ENCODE measurements at places on chromosomes 5 and 9.

- DNase-seq = no peak
Observed at GRCh38 chr5:1127959-1128785, 16.3 kb upstream of the SLC12A7 start.

DNA sequence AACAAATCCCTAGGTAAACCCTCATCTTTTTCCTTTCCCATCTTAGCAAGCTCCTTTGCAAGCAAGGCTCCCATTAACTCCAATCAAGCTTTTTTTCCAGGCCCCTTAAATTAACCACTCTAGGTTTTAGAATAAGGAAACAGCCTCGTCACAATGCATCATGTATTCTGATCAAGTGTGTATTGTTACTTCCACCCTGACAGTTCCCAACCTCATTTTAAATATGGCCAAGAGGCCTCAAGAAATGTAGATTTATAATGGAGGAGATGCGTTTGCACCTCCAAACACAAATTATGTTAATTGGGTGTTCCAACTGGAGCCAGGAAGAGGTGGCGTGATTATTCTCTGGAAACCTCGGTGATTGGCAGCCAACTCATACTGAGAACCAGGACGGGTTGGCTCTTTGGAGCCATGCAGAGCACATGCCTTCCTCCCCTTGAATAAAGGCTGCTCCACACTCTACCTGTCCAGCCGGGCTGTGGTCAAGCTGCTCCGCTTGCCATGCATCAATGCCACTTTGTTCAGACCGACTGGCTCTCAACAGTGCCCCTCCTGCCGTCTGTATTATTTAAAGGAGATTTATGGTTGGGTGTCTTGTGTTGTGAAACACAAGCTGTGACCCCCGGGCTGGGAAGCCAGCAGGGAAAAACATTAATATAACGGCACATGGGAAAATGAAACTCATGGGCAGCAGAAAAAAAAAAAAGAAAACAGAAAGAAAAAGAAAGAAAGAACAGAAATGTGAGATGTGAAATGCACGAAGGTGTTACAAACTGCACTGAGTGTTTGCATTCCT lies 191.1 kb downstream of the EBF1 start:
- DNase-seq = no peak

DNA sequence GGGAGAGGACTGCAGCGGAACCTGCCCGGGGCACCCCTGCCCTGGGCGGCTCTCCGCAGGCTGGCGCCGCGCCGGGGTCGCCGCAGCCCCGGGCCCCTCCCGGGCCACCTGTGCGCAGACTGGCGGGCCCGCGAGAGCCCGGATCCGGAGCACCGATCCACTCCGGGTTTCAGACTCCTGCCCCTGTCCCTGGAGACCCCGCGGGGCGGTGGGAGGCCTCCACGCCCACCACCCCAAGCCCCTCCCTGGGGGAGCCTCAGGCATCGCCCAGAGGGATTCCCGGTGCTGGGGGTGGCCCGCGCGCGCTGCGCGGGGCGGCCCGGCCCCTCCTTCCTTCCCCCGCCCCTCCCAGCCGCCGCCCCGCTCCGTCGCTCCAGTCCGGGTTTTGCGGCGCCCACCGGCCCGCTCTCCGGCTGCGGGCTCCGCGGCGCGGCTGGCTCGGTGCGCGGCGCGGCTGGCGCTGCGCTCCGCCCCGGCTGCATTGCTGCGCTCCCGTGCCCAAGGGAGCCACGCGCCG lies at the start of gene UNC5A:
Gene UNC5A, plus strand, starts transcription at position 479 of the 517 bp plus-strand sequence. CDS start 192 bp downstream, outside the sequence.
- DNase-seq = no peak

GRCh38 chr5:151225475-151225874 lies 1.6 kb upstream of the CCDC69 start:
- DNase-seq = no peak

DNA sequence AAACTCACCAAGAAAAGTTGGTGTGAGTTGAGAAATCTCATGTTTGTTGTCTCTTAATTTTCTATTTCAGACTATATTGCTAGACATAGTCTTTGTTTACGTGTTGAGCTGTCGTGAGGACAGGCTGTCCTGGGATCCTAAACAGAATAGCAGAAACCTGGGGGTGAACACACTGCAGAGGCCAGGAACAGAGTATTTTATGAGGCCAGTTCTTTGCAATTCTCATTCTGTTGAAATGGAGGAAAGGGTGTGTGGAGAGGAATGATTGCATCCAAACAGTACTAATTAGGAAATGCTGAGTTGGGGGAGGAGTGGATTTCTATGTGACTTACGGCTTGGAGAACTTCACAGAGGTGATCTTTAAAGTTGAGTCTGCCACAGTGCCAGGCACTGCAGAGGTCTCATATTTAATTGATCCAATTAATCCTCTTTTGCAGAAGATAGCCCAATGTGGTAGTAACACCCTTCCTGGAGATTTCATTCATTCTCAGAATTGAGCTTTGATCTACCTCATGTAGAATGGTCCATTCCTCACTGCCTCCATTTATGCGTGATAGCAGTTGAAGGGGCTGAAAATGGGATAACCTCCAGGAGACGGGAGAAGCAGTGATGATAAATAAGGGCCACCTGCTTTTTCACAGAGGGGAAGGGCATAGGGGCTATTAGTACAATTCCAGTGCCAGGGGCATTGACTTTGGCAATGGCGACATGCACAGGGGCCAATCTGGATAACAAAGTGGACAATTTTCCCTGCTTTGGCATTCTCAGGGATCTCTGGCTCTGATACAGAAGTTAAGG lies 84.7 kb upstream of the TNFAIP8 start:
- no peak for DNase-seq

DNA sequence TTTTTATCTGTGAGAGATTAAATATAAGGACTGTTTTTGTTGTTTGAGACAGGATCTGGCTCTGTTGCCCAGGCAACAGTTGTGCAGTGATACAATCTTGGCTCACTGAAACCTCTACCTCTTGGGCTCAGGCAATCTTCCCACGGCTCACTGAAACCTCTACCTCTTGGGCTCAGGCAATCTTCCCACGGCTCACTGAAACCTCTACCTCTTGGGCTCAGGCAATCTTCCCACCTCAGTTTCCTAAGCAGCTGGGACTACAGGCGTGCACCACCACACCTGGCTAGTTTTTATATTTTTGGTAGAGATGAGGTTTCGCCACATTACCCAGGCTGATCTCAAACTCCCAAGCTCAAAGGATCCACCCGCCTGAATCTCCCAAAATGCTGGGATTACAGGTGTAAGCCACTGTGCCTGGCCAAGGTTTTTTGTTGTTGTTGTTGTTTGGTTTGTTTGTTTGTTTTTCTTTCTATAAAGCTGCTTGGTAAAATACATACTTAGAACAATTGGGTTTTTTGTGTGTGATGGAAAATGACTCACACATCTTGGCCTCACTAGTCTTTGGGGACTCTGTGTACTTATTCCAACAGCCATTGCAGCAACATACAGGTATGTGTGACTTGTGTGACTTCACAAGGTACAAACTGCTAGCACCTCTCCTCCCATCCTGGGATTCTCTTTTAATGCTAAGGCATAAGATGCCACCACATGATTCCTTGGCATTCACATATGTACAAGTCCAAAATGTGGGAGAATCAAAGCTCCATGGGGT lies 36.5 kb upstream of the RASA1 start:
- no peak for DNase-seq

DNA sequence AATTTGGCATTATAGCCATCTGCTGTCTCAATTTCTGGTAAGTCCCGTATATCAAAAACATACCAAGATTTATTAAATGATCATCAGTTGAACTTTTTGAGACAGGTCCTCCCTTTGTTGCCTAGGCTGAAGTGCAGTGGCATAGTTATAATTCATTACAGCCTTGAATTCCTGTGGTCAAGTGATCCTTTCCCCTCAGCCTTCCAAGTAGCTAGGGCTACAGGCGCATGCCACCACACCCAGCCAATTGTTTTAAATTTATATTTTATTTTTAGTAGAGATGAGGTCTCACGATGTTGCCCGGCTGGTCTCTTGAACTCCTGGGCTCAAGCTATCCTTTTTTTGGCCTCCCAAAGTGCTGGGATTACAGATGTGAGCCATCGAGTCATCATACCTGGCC lies 418.9 kb downstream of the ARHGEF28 start:
- no peak for DNase-seq

GRCh38 chr5:135467871-135468485 lies 15.8 kb upstream of the TIFAB start:
- DNase-seq = no peak

GRCh38 chr5:55591686-55592085 lies 56.9 kb upstream of the PLPP1 start:
- no peak for DNase-seq

- DNase-seq = no peak
Observed at GRCh38 chr9:132516911-132517310, 65.5 kb upstream of the BARHL1 start.

DNA sequence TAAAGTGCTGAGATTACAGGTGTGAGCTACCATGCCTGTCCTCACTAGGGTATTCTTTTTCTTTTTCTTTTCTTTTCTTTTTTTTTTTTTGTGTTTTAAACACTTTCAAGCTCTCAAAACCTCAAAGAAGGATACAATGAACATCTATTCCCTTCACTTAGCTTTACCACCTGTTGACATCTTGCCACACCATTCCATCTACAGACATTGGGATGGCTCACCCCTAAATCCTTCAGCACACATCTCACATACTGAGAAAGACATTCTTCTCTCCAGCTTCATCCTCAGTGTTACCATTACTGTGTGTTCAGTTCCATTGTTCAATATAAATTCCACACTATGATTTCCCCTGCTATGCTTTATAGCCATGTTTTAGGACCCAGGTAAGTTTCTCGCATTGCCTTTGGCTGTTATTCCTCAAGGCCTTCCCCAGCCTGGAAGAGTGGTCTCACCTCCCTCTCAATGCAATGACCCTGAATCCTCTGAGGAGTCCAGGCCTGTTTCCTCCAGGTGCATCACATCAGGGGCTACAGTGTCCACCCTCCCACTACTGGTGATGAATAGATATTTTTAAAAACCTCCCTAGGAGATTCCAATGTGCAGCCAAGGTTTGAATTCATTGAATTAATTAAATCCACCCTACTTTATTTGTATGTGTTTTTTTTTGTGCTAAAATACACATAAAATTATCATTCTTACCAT lies 16.7 kb downstream of the IQGAP2 start:
- no peak for DNase-seq

DNA sequence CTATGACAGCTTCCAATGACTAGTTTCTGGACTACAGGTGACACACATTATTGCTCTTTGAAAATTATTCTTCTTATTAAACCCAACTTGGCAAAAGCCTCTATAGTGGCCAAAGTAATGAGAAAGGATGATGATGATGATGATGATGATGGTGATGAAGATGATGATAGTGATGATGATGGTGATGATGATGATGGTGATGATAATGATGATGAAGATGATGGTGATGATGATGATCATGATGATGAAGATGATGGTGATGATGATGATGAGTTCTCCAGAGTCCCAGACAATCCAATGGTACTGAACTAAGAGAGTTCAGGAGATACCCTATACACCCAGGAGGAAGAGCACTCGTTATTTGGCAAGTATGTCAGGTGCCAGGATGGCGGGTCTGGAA lies 739.4 kb downstream of the IRX1 start:
- no peak for DNase-seq

- no peak for DNase-seq
Observed at GRCh38 chr5:73426034-73426433, 22.5 kb downstream of the FOXD1 start.

DNA sequence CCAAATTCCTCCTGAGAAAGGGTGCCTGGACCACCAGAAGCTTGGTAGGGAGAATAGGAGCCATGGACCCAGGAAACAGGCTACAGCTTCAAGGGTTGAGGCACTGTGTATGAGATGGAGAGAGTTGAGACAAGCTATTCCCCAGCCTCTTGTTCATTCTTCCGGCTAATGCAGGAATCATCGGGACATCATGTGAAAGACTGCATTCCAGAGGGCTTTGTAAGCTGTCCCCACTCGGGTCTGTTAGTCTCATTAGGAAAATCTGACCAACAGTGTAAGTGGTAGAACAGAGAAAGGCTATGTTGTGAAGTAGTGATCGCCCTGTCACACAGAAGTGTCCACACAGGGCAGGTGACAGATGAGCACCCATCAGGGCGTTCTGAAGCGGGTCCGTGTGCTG lies 81.4 kb downstream of the GABBR2 start:
- no peak for DNase-seq

GRCh38 chr5:174599992-174600391 lies 124.4 kb upstream of the MSX2 start:
- DNase-seq = no peak

GRCh38 chr9:28155671-28156070 lies 582.4 kb upstream of the C9orf72 start:
- DNase-seq = no peak

GRCh38 chr9:97786341-97786740 lies 66.7 kb upstream of the FOXE1 start:
- no peak for DNase-seq

GRCh38 chr9:26551971-26552370 lies 340.6 kb downstream of the CAAP1 start:
- DNase-seq = no peak

- no peak for DNase-seq
Observed at GRCh38 chr9:129209109-129209508, 31.0 kb upstream of the IER5L start.

GRCh38 chr9:17614250-17614649 lies 35.4 kb downstream of the SH3GL2 start:
- no peak for DNase-seq

GRCh38 chr5:1554410-1554967 lies 30.7 kb upstream of the LPCAT1 start:
- no peak for DNase-seq

GRCh38 chr9:70576116-70576515 lies 161.7 kb upstream of the KLF9 start:
- no peak for DNase-seq

GRCh38 chr9:137312852-137313325 lies 10.8 kb upstream of the NRARP start:
- no peak for DNase-seq

DNA sequence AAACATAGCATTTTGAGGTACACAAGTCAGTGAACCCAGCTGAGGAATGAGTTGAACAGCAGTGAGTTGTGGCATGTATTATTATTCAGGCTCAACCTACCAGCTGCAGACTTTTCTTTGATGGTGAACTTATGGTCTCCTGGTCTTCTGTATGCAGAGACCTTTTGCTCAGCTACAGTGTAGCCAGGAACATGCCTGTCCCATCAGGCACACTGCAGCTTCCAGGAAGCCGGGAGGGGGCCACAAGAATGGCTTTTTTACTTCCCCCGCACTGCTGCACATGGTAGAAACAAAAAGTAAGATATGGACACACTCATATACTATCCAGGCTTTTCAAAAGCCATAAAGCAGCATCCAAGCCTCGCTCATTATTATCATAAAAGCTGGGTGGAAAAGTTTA lies 65.3 kb upstream of the PLPP1 start:
- DNase-seq = no peak

- DNase-seq = no peak
Observed at GRCh38 chr5:67502951-67503350, 306.4 kb upstream of the CD180 start.

GRCh38 chr9:109224751-109225150 lies 57.7 kb upstream of the FRRS1L start:
- DNase-seq = no peak
